ENCODE measurements at places on chromosomes 6 and 20.

DNA sequence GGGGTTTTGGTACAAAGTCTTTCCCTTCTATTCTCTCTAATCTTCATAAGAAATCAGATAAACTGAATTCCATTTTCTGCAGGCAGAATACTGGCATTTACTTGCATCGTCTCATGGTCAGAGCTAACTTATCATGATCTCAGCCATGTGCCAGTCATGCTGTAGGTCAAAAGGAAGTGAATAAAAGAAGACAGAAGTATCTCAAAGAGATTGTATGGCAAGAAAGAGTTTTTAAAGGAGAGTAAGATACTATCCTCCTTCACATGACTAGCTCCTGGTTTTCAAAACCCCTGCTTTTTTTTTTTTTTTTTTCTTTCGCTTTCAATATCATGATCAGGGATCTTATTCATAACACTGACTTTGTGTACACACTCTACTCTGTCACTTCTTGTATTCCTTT lies 398.3 kb downstream of the C6orf118 start:
- no peak for DNase-seq

DNA sequence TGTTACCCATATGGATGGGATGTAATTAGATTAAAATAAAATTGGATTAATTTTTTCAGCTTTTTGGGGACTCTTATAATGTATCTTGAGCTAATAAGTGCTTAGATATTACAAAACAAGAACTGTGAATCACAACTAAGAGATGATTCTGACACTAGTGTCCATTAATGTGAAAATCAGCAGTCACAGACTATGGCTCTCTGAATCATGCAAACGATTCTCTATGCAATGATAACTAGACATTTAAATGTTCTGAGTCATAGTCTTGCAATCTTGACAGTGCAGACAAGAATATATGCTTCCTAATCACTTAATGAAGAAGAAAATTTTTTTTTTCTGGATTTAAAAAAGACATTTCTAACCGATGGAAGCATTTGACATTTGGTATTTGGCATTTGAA lies 82.2 kb upstream of the OPRM1 start:
- DNase-seq = no peak

DNA sequence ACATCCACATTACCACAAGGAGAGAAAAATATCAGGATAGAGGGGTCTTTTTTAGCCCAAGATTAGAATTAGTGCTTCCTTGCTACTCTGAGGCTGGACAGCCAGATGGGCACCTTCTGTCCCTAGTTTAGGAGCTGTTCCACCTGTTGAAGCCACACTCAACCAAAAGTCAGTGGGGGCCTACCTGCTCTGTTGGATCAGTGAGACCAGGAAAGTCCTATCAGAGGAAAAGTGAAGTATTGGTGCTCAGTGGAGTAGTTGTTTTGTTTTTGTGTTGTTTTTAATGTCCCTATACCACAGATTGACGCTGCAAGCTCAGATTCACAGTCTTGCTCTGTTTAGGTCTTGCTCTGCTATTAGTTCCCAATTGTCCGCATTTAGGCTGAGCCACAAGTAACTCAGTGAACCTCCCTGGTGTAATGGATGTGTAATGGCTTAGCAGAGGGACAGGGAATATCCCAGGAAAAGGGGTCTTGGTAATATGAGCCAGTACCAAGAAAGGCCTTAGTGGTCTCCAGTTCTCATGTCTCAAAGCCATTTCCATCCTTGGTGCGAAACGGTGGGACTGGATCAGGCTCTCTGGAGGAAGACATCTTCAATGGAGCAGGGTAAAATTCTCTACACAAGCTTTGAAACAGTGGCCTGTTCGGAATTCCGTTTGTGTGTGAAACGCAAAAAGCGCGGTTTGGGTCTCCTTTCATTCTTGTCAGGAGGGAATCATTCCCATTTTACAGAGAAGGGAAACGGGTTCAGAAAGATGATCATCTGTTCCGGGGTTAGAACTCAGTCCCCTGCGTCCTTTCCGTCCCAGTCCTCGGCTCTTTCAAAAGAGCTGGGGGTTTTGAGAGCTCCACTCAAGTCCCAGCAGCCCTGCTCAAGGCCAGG lies 631 bp upstream of the PABPC1L start:
- DNase-seq = no peak

DNA sequence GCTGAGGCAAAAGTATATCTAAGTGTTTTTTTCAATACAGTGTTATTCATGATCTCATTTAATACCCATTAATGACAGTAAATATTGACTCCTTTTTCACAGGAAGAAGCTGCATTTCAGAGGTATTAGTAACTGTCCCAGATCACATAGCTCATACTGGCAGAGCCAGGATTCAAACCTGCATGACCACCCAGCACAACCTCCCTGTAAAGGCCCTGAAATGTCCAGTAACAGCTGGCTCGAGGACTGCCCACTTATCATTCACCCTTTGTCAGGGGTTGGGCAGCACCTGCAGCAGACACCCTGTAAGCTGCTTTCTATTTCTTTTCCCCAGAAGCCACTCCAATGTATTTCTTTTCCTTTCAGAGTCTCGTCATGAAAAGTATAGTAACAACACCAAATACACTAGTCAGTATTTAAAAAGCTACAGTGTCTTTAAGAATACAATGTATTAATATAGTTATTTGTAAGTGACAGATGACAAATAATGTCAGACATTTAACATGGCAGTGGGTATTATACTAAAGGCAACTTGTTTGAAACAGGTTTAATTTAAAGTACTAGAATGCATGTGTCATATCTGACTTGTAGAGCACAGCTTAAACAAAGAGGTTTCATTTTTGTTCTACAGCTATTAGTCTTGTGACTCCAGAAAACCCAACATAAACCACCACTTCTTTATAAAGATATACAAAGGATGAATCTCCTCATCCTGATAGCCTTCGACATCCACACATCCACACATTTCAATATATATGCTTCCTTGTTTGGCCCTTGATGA lies 841.6 kb upstream of the GJE1 start:
- DNase-seq = no peak

GRCh38 chr6:126102358-126102757 lies 116.0 kb downstream of the TRMT11 start:
- no peak for DNase-seq

DNA sequence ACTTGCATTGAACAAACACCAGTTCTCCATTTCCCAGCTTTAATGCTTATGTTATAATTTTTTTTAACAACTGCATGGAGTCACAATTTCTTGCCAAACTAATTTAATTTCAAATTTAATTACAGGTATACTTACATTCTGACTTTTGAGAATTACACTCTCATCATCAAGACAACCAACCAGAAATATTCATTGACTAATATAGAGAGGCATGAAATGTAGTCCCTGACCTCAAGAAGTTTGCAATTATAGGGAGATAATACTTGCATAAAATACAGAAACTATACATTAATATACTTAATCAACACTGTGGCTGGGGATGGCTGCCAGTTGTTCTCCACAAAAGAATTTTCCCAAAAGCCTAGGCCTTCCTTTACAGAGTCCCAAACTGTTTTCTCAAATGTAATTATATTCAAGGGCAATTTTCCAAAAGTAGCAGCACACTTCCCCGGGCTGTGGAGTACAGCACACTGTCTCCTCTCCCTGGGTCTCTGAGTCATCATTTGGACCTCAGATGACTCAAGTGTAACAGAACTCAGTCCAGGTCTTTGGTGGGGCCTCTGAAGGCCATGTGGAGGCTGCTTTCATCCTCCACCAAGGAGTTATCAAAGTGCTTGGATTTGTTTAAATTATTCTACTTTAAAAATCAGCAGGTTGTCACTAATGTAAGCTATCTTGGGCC lies 114.1 kb downstream of the KIF16B start:
- no peak for DNase-seq

All from left forelimb (tissue), 1 donor.